Muscle of leg (tissue), 16 donors: ENCODE measurements at places on chromosomes 2 and 18. TPM values are rescaled to one million over a fixed set of nuclear protein-coding genes. Genes with fewer than 3 reads are reported as not detected.
A peak's percentile ranks its signal among the peaks of the same experiment; 100 is the strongest.

- H3K27me3 ChIP-seq: no peaks in the 10 kb centered on the region
- H3K4me3 ChIP-seq: no peak overlapping the region
- H3K4me1 ChIP-seq: peaks cover 2% of the 10 kb centered on the region
- DNase-seq: no peak
- no peak overlapping the region for H3K27ac ChIP-seq
- H3K36me3 ChIP-seq: no peaks in the 10 kb centered on the region
These were observed 137.7 kb upstream of the CYP1B1 start for GRCh38 chr2:38213619-38214167.

UGT1A3 gene
- not detected for total RNA-seq

GRCh38 chr2:117674172-117674571 is 140.3 kb upstream of the DDX18 start:
- H3K36me3 ChIP-seq: no peaks in the 10 kb centered on the region
- no peaks in the 10 kb centered on the region for H3K27me3 ChIP-seq
- no peak for DNase-seq

GRCh38 chr2:28678944-28679343 is 72.7 kb upstream of the PPP1CB start:
- H3K36me3 ChIP-seq: no peaks in the 10 kb centered on the region
- H3K4me3 ChIP-seq: no peak overlapping the region
- H3K27me3 ChIP-seq: no peaks in the 10 kb centered on the region

GRCh38 chr2:143640826-143641225 is 511.6 kb downstream of the ARHGAP15 start:
- H3K4me3 ChIP-seq: no peak overlapping the region
- no peak overlapping the region for H3K27ac ChIP-seq
- no peaks in the 10 kb centered on the region for H3K4me1 ChIP-seq
- H3K36me3 ChIP-seq: no peaks in the 10 kb centered on the region
- H3K27me3 ChIP-seq: no peaks in the 10 kb centered on the region

GRCh38 chr2:230324503-230324902 is 2.5 kb upstream of the SP140L start:
- no peak for DNase-seq
- H3K27ac ChIP-seq: no peak overlapping the region
- H3K27me3 ChIP-seq: no peaks in the 10 kb centered on the region
- H3K4me1 ChIP-seq: no peaks in the 10 kb centered on the region
- no peak overlapping the region for H3K4me3 ChIP-seq

GRCh38 chr2:117853316-117853715 is 38.8 kb downstream of the DDX18 start:
- H3K27ac ChIP-seq: no peak overlapping the region
- no peaks in the 10 kb centered on the region for H3K36me3 ChIP-seq
- H3K4me1 ChIP-seq: no peaks in the 10 kb centered on the region
- no peak for DNase-seq
- H3K27me3 ChIP-seq: peaks cover 6% of the 10 kb centered on the region

DNA sequence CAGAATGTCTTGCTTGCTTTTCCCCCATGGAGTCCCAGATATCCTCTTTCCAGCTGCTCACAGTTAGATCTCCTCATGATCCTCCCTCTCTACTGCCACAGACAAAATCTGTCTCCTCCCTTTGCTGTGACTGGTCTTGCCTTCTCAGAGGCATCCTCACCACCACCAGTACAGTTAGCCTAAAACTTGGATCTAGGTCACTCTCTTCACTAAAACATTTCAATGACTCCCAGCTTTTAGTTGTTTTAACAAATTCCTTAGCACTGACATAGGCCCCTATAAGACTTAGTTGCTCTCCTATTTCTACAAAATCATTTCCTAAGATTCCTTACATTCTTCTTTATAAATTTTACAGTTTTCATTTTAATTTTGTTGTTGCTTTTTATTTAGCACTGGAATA is 734.2 kb upstream of the CHAC2 start:
- no peaks in the 10 kb centered on the region for H3K36me3 ChIP-seq
- no peak for DNase-seq
- H3K27me3 ChIP-seq: no peaks in the 10 kb centered on the region
- no peaks in the 10 kb centered on the region for H3K4me1 ChIP-seq

DNA sequence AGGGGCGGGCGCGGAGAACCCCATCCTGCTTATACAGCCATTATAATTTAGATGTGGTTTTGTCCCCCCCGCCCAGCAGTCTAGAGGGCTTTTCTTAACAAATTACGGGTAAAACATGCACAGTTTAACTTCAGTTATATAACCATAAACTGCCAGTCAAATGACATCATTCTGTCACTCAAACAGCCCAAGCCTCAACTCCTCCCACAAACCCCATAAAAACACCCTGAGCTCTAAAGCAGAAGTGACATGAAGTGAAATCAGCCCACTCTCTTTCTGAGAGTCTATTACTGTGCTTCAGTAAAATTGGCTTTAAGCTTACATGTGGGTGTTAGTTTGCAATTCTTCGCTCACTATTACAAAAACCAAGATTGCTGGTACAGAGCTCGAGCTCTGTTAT is 705.1 kb upstream of the GCFC2 start:
- no peak for DNase-seq
- no peaks in the 10 kb centered on the region for H3K4me1 ChIP-seq
- H3K4me3 ChIP-seq: no peak overlapping the region
- H3K27ac ChIP-seq: no peak overlapping the region
- H3K36me3 ChIP-seq: no peaks in the 10 kb centered on the region

DNA sequence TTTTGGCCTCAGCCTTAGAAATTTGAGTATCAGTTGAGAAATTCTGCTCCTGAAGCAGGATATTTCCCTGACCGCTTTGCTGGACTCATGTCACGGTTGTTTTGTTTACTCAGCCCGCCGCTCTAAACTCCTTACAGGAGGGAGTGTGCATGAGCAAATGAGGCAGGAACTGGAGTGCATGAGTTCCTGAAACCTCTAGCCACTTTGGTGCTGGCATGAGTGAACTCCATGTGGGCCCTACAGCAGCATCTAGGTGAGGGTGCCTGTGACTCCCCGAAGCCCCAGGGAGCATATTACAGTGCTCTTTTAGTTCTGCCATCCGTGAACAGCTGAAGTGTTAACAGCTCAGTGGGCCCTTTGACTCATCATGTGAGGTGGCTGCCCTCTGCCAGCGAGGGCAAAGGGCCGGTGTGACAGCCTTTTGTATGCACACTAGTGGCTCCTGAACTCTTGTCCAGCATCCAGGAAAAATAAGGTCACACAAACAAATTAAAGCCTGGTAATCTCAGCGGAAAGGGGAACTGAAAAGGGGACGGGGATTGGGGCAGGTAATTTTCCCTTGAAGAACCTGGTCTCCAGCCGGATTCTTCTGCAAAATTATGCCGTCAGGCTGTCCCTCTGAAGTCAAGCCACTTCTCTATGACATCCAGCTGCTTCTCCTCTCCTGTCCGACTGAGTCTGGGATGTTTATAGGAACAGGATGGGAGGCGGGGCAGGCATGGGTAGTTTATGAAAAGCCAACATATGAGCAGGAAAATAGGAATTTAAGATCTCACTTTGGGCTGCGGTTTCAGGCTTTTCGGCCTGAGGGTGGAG is 1668.7 kb downstream of the SUCLG1 start:
- H3K4me1 ChIP-seq: no peaks in the 10 kb centered on the region
- H3K4me3 ChIP-seq: no peak overlapping the region
- peak; percentile 5 for DNase-seq
- no peak overlapping the region for H3K27ac ChIP-seq
- H3K36me3 ChIP-seq: no peaks in the 10 kb centered on the region

DNA sequence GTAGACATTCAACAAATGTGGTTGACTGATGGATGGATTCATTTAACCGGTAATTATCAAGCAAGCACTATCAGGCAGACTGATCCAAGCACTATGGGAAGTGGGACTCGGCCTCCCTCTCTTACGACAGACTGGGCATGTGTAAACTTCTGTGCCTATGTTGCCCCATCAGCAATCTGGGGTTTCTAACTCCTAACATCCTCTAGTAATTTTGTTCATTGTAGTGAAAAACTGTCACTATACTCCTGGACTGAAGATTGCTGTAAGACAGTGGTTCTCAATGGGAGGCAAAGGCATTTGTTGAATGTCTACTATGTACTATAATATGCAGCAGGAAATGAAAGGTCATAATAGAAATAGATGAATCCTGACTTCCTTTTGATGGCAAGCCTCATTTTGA is 51.2 kb upstream of the CREB1 start:
- no peaks in the 10 kb centered on the region for H3K27me3 ChIP-seq
- no peaks in the 10 kb centered on the region for H3K36me3 ChIP-seq
- H3K4me3 ChIP-seq: no peak overlapping the region
- peak; percentile 30 for DNase-seq
- peaks cover under 1% of the 10 kb centered on the region for H3K4me1 ChIP-seq

DNA sequence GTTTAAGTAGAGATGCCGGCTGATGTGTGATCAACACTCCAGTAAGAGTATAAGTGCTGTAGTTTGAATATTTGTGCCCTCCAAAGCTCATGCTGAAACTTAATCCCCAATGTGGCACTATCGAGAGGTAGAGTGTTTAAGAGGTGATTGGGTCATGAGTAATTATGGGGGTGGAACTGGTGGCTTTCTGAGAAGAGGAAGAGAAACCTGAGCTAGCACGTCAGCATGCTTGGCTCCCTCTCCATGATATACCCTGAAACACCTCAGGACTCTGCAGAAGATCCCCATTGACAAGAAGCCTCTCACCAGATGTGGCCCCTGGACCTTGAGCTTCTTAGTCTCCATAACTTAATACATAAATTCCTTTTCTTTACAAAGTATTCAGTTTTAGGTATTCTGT is 584.8 kb downstream of the TSN start:
- H3K4me1 ChIP-seq: no peaks in the 10 kb centered on the region
- H3K27me3 ChIP-seq: no peaks in the 10 kb centered on the region
- H3K4me3 ChIP-seq: no peak overlapping the region

- peaks cover 56% of the 10 kb centered on the region for H3K4me1 ChIP-seq
- no peaks in the 10 kb centered on the region for H3K27me3 ChIP-seq
- peak overlapping the region; percentile 52 for H3K4me3 ChIP-seq
- DNase-seq: peak; percentile 67
- H3K36me3 ChIP-seq: peaks cover 17% of the 10 kb centered on the region
These were observed 1.7 kb upstream of the ZNF532 start for GRCh38 chr18:58862851-58863538.

CNDP1 gene
- 0.13 TPM for total RNA-seq

DNA sequence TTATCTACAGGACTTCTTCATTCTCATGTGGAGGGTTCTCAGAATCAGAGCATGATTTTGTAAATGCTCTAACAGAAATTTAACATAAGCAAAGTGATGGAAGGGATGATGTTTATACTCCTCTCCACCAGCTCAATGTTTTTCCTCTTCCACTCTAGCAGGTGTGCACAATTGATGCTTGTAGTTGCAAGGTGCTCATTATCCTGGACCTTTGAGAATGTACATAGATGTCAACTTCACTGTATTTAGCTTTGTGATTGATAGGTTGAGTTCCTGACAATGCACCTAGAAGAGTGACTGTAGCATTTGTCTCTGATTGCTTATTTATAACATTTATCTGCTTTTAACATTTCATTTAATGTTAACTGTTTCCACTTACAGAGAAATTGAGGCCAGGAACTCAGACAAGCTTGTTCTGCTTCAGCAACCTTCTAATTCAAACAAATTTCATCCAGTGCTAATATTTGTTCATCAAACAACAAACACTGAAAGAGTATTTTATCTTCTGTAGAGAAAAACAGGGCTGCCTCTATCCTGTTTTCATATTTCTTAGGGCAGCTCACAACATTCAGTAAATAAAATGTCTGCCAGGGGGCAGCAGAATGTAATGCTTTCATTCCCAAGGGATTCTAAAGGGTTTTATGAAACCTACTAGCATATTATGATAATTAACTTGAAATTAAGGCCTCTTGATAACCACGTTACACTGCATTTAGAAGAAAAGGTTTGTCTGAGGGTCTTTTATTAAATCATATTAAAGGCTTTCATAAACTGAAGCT is 127.9 kb upstream of the NOL4 start:
- no peak overlapping the region for H3K4me3 ChIP-seq
- no peaks in the 10 kb centered on the region for H3K27me3 ChIP-seq
- no peaks in the 10 kb centered on the region for H3K4me1 ChIP-seq
- no peak overlapping the region for H3K27ac ChIP-seq
- DNase-seq: no peak

ASB18 gene
- total RNA-seq: 4.7 TPM

SERPINB4 gene
- not detected for total RNA-seq

DNA sequence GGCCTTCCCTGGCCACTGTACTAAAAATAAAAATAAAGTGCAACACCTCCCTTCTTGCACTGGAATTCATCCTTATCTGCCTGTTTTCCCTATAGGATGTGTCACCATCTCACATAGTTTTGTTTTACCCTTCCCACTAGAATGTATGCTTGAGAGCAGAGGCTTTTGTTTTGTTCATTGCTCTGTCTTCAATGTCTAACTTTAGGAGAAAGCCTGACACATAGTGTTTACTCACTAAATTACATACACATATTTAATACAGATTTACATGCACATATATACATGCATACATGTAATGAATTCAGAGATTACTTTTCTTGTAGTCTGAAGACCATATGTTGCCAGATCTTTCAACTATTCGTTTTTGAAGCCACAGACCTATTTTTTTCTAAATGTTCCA is 23.0 kb downstream of the CD302 start:
- no peak for DNase-seq
- no peak overlapping the region for H3K4me3 ChIP-seq
- H3K27me3 ChIP-seq: no peaks in the 10 kb centered on the region
- H3K27ac ChIP-seq: no peak overlapping the region

DNA sequence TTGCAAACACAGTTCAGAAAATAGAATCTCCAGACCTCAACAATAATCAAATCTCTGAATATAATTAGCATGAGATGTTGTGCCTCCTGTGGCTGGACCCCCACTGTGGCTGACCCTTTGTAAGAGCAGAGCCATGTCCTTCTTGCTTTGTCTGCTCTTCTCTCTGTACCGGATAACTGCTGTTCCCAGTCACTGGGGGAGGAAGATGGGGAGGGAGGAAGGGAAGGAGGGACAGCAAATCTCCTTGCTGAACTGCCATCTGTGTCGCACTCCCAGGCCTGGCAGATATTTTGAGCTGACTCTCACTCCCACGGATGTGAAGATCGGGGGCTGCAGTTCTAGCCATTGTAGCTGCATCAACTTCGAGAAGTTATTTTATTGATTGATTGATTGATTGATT is 319.0 kb upstream of the CXCR4 start:
- H3K4me3 ChIP-seq: no peak overlapping the region
- H3K27me3 ChIP-seq: peaks cover 7% of the 10 kb centered on the region
- no peak for DNase-seq
- H3K27ac ChIP-seq: no peak overlapping the region

DNA sequence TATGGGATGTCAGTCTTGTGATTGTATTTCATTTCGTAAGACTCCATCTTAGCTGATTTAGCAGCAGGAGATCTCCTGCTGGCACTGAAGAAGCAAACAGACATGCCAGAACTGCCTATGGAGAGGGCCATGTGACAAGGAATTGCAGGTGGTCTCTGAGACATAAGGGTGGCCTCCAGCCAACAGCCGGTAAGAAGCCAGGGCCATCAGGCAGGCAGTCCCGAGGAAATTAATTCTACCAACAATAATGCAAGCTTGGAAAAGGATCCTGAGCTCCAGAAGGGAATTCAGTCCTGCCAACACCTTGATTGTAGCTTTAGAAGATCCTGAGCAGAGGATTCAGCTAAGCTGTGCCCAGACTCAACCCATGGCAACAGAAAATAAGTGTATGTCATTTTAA is 87.1 kb upstream of the DNAJC10 start:
- no peaks in the 10 kb centered on the region for H3K36me3 ChIP-seq
- H3K4me3 ChIP-seq: no peak overlapping the region
- no peak overlapping the region for H3K27ac ChIP-seq
- H3K4me1 ChIP-seq: no peaks in the 10 kb centered on the region
- no peaks in the 10 kb centered on the region for H3K27me3 ChIP-seq
